ENCODE measurements at places on chromosomes 6 and 20.

GRCh38 chr6:32976334-32977069, 8.1 kb downstream of the BRD2 start:
- ATAC-seq, result no peak

DNA sequence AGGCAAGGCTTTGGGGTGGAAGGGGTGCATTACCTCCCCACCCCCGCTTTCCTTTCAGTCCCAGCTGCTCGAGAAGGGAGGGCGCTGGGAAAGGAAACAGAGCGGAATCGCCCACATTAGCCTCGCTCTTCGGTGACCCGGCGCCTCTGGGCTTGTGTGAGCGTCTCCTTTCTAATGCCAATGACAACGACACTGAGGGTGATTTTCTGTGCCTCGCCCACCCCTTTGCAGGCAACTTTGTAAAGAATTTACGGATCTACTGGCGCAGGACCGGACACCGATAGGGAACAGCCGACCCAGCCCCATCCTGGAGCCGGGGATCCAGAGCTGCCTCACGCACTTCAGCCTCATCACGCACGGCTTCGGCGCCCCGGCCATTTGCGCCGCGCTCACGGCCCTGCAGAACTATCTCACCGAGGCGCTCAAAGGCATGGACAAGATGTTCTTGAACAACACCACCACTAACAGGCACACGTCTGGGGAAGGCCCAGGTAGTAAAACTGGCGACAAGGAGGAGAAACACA, 24.3 kb downstream of the TFAP2B start:
- ATAC-seq, result no peak

- no peak for ATAC-seq
Observed at GRCh38 chr6:13282393-13283069, 45.8 kb downstream of the TBC1D7 start.

GRCh38 chr20:58584881-58585752, 66.0 kb upstream of the STX16 start:
- no peak for ATAC-seq

GRCh38 chr6:1584996-1585668, 24.6 kb upstream of the FOXC1 start:
- ATAC-seq, result no peak

- ATAC-seq, result no peak
Observed at GRCh38 chr20:24608926-24609667, 139.7 kb downstream of the SYNDIG1 start.

DNA sequence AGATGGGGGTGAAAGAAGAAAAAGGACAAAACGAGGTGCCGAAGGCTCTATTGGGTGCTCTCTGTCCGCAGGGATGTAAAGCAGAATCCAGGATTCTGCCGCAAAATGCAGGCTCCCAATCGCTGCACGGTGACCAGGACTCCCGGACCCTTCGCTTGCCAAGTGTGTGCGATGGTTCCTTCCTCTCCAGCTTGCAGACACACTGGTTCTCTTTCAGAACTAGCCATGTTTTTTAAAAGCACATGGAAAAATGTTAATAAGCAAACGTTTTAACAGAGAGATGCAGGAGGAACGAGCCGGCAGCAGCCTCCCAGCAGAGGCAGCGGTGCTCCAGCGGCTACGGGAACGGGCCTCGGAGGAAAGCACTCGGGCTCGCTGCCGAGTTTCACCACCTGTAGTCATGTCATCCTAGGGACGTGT, 59.6 kb downstream of the ZNF831 start:
- peak; percentile 65 for ATAC-seq

DNA sequence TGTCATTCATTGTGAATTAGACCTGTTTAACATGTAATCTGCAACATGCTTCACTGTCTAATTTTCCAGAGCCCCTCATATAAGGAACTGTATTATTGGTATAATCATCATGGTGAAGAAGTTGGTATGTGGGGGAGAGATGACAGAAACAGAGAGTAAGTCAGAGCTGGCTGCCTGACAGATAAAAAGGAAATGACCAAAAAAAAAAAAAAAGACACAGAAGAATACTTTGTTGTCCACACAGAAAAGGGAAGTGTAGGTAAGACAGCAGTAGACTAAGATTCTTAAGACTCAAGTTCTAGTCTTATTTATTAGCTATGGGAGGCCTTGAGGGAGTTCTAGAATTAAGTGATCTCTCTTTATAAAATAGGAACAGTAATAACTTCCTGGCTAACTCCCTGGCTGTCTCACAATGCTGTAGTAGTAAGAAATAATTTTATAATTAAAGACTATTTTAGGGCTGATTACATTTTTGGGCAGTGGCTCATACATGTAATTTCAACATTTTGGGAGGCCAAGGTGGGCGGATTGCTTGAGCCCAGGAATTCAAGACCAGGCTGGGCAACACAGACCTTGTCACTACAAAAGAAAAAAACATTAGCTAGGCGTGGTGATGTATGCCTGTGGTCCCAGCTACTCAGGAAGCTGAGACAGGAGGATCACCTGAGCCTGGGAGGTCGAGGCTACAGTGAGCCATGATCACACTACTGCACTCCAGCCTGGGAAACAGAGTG, 102.5 kb downstream of the PRL start:
- ATAC-seq, result no peak

- no peak for ATAC-seq
Observed at GRCh38 chr6:144843701-144844100, 558.6 kb downstream of the UTRN start.

- ATAC-seq, result no peak
Observed at GRCh38 chr20:10898552-10898951, 224.8 kb upstream of the JAG1 start.

DNA sequence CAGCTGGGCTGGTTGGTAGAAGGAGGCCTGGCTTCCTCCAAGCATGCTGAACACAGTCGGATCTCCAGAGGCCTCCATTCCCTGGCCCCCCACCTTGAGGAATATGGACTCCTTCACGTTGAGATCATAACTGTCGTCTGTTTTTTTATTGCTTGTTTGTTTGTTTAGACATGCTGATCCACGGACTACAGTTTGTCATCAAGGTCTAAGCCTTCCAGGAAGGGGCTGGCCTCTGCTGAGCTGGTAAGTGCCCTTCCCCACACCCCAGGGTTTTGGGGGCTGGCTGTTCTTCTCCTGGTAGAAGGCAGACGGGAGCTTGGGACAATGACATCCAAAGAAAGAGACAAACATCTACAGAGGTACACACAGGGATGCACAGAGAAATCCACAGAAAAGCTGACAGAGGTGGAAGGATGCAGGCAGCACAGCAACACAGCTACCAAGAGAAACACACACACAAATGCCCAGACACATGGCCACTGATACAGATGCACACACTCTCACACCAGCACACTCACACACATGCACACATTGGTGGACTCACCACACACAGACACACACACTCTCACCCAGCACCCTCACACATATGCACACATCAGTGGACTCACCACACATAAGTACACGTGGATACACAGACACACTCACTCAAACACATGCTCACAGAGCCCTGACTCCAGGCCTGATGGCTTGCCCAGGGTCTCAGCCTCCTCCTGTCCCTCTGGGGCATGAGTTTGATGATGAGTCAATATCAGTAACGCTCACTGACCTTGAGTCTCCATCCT, 6.7 kb downstream of the BPIFA1 start:
- no peak for ATAC-seq

- ATAC-seq, result no peak
Observed at GRCh38 chr6:43849844-43850243, 79.8 kb downstream of the VEGFA start.

GRCh38 chr6:41940759-41941279, 789 bp downstream of the CCND3 start:
- ATAC-seq, result peak; percentile 29

GRCh38 chr6:52221302-52221701, 23.0 kb downstream of the IL17F start:
- no peak for ATAC-seq

DNA sequence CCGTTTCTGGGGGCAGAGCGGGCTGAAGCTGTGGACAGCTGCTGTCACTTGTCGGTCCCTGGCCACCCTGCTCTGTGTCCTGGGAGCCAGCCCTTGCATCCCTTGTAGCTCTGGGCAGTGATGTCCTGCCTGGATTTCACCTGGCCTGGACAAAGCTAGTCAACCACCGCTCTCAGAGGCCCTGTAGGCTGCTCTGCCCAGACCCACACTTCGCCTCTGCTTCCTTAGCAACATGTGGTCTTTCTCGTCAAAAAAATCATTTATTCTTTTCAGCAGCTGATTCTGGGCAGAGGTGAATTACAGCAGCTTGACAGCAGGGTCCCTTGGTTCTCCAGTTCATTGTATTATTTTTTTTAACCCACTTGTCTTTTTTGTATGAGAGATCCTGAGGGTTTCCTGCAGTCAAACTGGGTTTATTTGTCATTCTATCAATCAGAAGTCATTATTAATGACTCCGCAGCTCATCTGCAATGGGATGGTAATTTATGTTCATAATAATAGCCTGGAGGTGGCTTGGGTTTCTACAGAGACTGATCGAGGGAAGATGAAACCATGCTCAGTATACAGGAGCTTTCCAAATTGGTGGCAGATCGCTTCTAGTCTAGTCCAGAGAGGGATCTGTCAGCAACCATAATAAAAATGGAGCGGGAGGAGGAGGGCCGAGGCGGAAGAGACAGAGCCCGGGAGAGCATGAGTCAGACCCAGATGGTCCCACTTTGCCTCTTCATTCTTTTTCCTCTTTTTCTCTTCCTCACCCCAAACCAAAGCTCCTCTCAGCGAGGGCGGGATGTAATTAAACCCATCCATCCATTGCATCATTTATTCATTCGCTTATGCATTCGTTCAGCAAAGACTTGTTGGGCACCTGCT, 22.4 kb downstream of the EDN3 start:
- no peak for ATAC-seq

DNA sequence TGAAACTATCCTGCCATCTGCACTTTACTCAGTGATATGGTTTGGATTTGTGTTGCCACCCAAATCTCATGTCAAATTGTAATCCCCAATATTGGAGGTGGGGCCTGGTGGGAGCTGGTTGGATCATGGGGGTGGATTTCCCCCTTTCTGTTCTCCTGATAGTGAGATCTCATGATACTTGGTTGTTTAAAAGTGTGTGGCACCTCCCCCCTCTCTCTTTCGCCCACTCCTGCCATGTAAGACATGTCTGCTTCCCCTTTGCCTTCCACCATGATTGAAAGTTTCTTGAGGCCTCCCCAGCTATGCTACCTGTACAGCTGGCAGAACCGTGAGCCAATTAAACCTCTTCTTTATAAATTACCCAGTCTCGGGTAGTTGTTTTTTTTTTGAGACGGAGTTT, 18.0 kb downstream of the PIGT start:
- ATAC-seq, result no peak

- ATAC-seq, result peak; percentile 78
Observed at GRCh38 chr20:25859649-25860530, 163.2 kb upstream of the ZNF337 start.

DNA sequence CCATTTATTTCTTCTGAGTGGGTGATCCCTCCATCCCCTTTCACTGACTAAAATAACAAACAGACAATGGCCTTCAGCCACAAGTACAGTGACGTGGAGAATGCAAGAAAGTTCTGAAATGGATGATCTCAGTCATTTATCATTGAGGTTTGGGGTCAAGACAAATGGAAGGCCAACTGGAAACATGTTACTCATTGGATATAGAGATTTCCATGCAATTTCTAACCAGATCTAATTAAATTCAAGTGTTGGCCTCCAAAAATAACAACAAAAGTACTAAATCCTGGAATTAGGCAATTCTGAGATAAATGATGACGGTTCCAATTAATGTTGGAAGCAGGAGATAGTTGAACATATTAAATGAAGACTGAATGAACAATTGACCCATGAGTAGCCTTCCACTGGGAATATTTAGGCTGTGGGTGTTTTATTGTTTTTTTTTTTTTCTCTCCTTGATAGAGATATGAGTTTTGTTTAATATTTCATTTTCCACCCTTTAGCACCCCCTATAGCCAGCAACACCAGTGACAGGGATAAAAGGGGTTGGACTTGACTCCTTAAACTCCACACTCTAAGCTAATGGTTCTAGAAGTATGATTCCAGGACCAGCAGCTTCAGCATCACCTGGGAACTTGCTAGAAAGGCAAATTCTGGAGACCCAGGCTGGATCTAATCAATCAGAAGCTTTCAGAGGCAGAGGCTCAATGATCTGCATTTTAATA, 112.8 kb downstream of the BCAS1 start:
- ATAC-seq, result peak; percentile 54

DNA sequence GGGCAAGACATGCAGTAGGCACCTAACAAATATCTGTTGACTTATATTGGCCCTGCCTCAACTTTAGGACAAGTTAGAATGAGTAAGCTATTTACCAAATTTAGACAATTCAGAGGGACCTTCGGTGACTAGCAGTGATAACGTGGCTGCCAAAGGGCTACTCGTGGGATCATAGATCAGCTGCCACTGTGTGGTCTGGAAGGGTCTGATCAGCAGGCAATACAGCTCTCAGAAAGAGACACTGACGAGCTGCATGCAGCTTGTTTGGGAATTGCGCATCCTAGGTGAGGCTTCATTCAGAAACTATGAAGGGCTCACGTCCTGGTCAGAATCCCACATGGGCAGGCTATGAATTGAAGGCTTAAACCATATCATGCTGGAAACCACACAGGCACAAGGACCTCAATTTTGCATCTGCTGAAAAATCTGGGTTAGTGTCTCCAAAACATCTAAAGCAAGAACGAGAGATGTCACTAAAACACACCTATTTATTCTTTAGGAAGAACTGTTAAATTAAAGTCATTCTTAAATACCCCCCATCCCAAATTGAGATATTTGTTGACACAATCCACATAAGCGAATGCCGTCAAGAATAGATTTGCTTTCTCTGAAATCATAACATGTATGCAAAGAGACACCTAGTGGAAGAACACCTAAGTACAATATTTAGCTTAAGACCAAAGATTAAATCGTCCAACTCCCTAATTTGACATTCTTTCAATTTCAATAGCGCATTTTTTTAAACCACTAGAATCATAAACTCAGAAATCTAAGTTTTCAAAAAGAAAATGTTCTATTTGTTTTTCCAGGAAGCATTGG, 79.6 kb downstream of the IPCEF1 start:
- peak; percentile 73 for ATAC-seq

DNA sequence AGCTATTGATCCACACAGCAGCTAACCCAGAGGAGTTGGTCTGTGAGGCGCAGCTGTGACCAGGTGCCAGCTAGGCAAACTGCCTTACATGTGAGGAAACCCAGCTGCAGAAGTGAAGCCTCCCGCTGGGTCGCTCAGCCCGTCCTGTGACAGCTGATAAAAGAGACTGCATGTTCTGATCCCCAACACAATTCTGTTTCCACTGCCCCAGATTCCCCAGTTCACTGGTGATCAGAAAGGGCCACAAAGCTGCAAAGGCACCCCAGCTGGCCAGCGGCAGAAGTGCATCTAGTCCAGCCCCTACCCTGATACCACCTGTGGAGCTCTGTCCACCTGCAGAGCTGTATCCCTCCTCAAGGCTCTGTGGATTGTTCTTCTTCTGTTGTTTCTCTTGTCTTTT, 64.5 kb downstream of the CTNNBL1 start:
- no peak for ATAC-seq

- peak; percentile 9 for ATAC-seq
Observed at GRCh38 chr20:23159256-23159946, 73.3 kb upstream of the CD93 start.

GRCh38 chr20:62051546-62052255, 14.0 kb downstream of the TAF4 start:
- no peak for ATAC-seq

DNA sequence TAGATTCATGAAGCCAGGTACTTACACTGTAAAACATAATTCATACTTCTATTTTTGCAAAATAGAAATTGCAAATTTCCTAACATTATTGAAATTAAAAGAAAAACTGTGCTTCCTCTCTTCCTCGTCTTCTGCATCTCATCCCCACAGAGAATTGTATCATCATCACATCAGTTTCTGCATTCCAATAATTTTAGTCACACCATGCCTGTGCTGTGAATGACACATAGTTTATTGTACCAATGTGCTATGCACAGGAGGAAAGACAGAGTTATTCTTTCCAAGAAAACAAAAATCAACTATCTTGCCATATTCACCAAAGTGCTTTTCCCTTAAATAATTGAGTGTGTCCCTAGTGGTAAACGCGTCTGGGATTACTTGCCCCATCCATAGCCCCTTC, 38.1 kb upstream of the FAM135A start:
- peak; percentile 53 for ATAC-seq

Data from SK-N-SH treated with all-trans-retinoic acid at 6 μM for 48 hours (cell line).